Testis (tissue), 5 donors: ENCODE measurements at places on chromosomes 5 and 9. TPM values are rescaled to one million over a fixed set of nuclear protein-coding genes. Genes with fewer than 3 reads are reported as not detected.
A peak's percentile ranks its signal among the peaks of the same experiment; 100 is the strongest.

GRCh38 chr5:130571076-130571475 is 594.0 kb downstream of the HINT1 start:
- DNase-seq, result no peak
- no peaks in the 10 kb centered on the region for H3K36me3 ChIP-seq
- H3K4me1 ChIP-seq, result no peaks in the 10 kb centered on the region

DNA sequence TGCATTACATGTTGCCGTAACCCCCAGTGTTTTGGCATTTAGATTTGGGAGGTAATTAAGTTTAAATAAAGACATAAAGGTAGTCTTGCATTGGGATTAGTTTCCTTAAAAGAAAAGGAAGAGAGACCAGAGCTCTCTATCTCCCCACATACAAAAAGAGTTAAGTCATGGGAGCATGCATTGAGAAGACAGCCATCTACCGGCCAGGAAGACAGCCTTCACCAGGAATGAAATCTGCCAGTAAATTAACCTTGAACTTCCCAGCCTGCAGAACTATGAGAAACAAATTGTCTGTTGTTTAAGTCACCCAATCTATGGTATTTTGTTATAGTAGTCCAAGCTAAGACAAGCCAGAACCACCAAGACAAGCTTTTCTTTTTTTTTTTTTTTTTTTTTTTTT is 567.0 kb upstream of the CDH18 start:
- no peaks in the 10 kb centered on the region for H3K27me3 ChIP-seq
- no peaks in the 10 kb centered on the region for H3K36me3 ChIP-seq
- H3K4me3 ChIP-seq, result no peak overlapping the region
- no peaks in the 10 kb centered on the region for H3K4me1 ChIP-seq
- peak; percentile 20 for DNase-seq

DNA sequence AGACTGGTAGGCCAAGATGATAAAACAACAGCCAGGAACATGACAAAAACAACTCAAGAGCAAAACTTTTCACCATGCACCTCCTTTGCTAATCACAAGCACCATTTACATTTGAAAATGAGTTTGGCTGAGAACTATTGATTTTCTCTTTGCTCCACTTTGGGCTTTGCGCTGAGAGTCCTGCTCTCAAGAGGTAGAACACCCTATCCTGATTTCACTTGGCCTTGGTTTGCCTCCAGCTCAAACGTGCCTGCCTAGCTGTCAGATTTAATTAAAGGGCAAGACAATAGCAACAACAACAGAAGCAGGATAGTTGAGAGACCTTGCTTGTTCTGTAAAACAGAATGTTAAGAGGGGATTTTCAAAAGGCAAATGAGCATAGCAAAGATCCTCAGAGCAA is 128.2 kb upstream of the ASTN2 start:
- no peak overlapping the region for H3K27ac ChIP-seq
- DNase-seq, result no peak
- H3K27me3 ChIP-seq, result no peaks in the 10 kb centered on the region
- no peaks in the 10 kb centered on the region for H3K36me3 ChIP-seq
- H3K4me1 ChIP-seq, result no peaks in the 10 kb centered on the region

DNA sequence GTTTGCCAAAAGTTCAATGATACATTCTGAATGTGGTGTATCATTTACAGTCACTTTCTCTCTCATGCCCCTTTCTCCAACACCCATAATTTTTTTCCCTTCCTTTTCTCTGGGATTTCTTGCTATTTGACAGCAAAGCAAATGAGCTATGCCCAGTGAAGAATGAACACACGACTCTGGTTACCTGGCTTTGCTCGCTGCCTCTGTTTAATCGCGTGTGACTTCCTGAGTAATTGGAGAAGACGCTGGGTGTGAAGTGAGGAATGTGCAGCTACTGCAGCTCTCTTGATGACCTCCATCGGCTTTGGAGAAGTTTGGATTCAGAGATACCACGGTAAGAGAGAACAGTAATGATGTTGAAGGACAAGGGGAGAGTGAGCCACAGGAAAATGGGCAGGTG is 651.8 kb downstream of the KIF4B start:
- H3K36me3 ChIP-seq, result no peaks in the 10 kb centered on the region
- no peaks in the 10 kb centered on the region for H3K27me3 ChIP-seq
- no peak for DNase-seq
- no peak overlapping the region for H3K4me3 ChIP-seq
- H3K4me1 ChIP-seq, result no peaks in the 10 kb centered on the region
- no peak overlapping the region for H3K27ac ChIP-seq

GRCh38 chr9:79131824-79132377 is 439.9 kb upstream of the TLE4 start:
- no peaks in the 10 kb centered on the region for H3K36me3 ChIP-seq
- H3K27ac ChIP-seq, result no peak overlapping the region
- H3K4me3 ChIP-seq, result no peak overlapping the region
- no peaks in the 10 kb centered on the region for H3K4me1 ChIP-seq
- H3K27me3 ChIP-seq, result no peaks in the 10 kb centered on the region

- H3K27ac ChIP-seq, result no peak overlapping the region
- DNase-seq, result no peak
- no peak overlapping the region for H3K4me3 ChIP-seq
- H3K36me3 ChIP-seq, result no peaks in the 10 kb centered on the region
- H3K27me3 ChIP-seq, result no peaks in the 10 kb centered on the region
Measured at GRCh38 chr5:178249191-178249989, 16.8 kb upstream of the PHYKPL start.

- H3K27me3 ChIP-seq, result no peaks in the 10 kb centered on the region
- no peak overlapping the region for H3K4me3 ChIP-seq
- H3K27ac ChIP-seq, result no peak overlapping the region
Measured at GRCh38 chr5:82405618-82406204, 127.6 kb upstream of the RPS23 start.

DNA sequence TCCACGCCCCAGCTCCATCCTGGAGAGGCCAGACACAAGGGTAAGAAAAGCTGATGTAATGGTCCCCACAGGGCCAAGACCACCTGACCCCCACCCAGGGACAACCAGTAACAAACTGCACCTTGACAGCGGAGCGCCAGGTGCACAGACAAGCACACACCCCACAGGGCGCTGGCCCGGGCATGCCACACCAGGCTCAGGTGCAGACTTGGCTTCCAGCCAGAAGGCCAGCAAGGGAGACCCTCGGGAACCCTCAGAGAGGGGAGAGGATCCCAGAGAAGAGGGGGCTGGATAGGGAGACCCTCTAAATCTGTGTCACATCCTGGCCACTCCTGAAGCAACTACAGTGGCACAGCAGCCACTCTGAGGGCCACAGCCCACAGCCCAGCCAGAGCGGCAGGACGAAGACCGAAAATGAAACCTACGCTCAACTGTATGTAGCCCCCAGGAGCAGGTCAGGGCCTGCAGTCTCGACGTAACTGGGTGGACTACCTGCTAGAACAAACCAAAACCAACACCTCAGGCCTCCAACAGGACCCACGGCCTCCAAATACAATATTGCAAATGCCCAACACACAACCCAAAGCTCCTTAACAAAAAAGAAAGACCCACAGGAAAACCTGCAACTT is 18.5 kb downstream of the CAMSAP1 start:
- no peaks in the 10 kb centered on the region for H3K27me3 ChIP-seq
- H3K4me1 ChIP-seq, result peaks cover 25% of the 10 kb centered on the region
- H3K4me3 ChIP-seq, result no peak overlapping the region
- no peak overlapping the region for H3K27ac ChIP-seq
- DNase-seq, result no peak

- no peak overlapping the region for H3K4me3 ChIP-seq
- no peaks in the 10 kb centered on the region for H3K27me3 ChIP-seq
- H3K36me3 ChIP-seq, result no peaks in the 10 kb centered on the region
- H3K4me1 ChIP-seq, result no peaks in the 10 kb centered on the region
- no peak for DNase-seq
Measured at GRCh38 chr5:91293131-91293530, 90.0 kb downstream of the ARRDC3 start.

ECSCR gene
- total RNA-seq, result 1.8 TPM

DNA sequence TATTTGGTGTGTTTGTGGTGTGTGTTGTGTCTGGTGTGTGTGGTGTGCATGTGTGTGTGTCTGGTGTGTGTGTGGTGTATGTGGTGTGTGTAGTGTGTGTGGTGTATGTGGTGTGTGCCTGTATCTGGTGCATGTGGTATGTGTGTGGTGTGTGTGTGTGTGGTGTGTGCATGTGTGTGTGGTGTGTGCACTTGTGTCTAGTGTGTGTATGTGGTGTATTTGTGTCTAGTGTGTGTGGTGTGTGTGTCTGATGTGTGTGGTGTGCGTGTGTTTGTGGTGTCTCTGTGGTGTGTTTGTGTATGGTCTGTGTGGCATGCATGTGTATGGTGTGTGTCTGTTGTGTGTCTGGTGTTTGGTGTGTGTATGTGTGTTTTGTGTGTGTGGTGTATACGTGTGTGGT is 71.1 kb downstream of the CACNA1B start:
- no peak overlapping the region for H3K27ac ChIP-seq
- no peaks in the 10 kb centered on the region for H3K36me3 ChIP-seq
- no peaks in the 10 kb centered on the region for H3K4me1 ChIP-seq

LURAP1L gene
- 0.31 TPM for total RNA-seq

LCN2 gene
- total RNA-seq, result not detected

FOXD4L6 gene
- not detected for total RNA-seq

FCHSD1 gene
- 19.3 TPM for total RNA-seq

DNA sequence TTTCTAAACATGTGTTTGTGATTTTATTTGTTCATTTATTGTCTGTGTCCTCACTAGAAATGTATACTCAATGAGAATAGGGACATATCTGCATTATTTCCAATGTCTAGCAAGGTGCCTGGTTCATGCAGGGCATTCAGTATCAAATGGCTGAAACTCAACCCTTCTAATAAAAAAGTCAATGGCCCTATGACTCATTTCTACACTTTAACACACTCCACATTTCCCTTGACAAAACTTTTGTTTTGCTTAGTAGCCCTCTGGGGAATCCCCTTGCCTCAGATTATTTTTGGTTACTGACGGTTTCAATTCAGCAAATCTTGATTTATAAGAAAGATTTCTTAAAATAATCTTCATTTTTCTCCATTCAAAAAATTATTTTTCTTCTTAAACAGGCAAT is 206.0 kb upstream of the DMRTA1 start:
- H3K27me3 ChIP-seq, result no peaks in the 10 kb centered on the region
- no peak overlapping the region for H3K4me3 ChIP-seq
- no peaks in the 10 kb centered on the region for H3K4me1 ChIP-seq
- no peak overlapping the region for H3K27ac ChIP-seq
- no peak for DNase-seq

DNA sequence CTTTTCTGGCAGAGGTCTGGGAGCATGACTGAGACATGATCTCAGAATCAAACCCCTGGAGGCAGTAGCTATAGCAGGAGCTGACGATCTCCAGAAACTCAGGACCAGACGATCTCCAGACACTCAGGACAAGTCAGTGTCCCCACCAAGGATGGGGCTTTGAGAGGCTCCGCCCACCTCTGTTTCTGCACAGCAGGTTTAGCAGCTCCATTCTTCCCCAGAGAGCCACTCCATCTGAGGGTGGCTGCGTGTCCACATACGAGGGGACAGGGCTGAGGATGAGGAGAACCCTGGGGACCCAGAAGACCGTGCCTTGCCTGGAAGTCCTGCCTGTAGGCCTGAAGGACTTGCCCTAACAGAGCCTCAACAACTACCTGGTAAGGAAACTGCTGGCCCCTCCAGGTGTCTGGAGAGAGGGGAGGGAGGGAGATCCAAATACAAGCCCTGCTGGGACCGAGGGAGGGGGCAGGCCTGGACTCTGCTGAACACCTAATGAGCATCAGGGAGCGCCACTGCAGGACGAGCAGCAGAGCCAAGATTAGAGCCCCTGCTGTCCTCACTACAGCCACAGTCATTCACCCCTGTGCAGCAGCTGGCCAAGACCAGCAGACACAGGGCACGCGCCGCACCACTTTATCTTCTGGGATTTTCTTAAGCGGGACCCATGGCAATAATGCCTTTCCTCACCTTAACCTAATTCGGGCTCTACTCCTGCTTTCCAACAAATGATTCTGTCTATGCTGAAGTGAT is at the start of gene GABRP:
Gene GABRP (plus strand): TSS at position 228 of the 750 bp plus-strand sequence. CDS start 4,891 bp downstream, outside the sequence.
- DNase-seq, result no peak
- no peak within 1 kb of the TSS for H3K27ac ChIP-seq
- no peaks in the 10 kb centered on the region for H3K36me3 ChIP-seq
- H3K27me3 ChIP-seq, result no peaks in the 10 kb centered on the region

GRCh38 chr5:143842920-143843319 is 31.0 kb downstream of the HMHB1 start:
- no peaks in the 10 kb centered on the region for H3K36me3 ChIP-seq
- H3K27me3 ChIP-seq, result no peaks in the 10 kb centered on the region
- no peaks in the 10 kb centered on the region for H3K4me1 ChIP-seq
- no peak overlapping the region for H3K27ac ChIP-seq
- no peak overlapping the region for H3K4me3 ChIP-seq

GRCh38 chr5:145796318-145796717 is 38.8 kb downstream of the PRELID2 start:
- no peaks in the 10 kb centered on the region for H3K4me1 ChIP-seq
- H3K36me3 ChIP-seq, result no peaks in the 10 kb centered on the region
- no peaks in the 10 kb centered on the region for H3K27me3 ChIP-seq
- no peak for DNase-seq

DNA sequence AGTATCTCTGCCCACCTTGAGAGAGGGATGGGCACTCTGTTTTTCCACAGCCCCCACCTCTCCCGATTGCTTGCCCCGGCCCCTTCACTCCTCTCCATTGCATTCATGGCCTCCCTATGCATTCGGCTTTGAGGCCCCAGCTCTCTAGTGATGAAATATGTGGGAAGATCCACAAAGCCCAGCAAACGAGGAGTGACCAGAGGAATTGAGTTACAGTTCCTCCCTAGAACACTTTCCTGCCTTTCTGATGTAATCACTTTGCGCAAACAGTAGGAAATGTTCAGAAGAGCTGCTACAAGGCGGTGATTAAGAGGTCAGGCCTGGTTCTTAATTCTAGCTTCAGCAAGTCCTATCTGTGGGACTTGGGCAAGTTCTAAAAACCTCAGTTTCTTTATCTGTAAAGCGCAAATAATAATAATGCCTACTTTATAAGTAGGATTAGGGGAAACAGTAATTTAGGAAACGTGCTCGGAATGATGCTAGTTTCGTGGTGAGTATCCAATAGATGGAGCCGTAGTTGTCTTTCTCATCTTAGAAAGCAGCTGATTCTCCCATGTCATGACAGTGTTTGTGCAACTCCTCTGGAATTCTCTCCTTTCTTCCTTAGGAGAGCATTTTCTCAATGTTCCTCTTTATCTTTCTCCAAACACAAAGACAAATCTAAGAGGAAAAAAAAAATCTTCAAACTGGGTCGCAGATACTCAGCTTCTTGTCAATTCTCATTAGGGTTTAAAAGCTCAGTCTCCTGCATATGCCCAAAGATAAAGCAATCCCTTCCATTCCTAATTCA is 99.5 kb upstream of the MSX2 start:
- no peak overlapping the region for H3K27ac ChIP-seq
- H3K36me3 ChIP-seq, result no peaks in the 10 kb centered on the region
- no peaks in the 10 kb centered on the region for H3K27me3 ChIP-seq
- DNase-seq, result no peak
- no peaks in the 10 kb centered on the region for H3K4me1 ChIP-seq

- no peaks in the 10 kb centered on the region for H3K36me3 ChIP-seq
- DNase-seq, result no peak
- H3K4me3 ChIP-seq, result no peak overlapping the region
- H3K4me1 ChIP-seq, result no peaks in the 10 kb centered on the region
- no peak overlapping the region for H3K27ac ChIP-seq
Measured at GRCh38 chr5:87188391-87188790, 79.3 kb upstream of the RASA1 start.

- H3K36me3 ChIP-seq, result no peaks in the 10 kb centered on the region
- DNase-seq, result peak; percentile 78
- peak within 1 kb of the TSS; percentile 49 for H3K27ac ChIP-seq
- no peaks in the 10 kb centered on the region for H3K27me3 ChIP-seq
- peaks cover 3% of the 10 kb centered on the region for H3K4me1 ChIP-seq
- peak within 1 kb of the TSS; percentile 91 for H3K4me3 ChIP-seq
Measured at GRCh38 chr9:132877824-132878694, at the start of gene AK8. AK8 (minus strand) TSS chr9:132878284; CDS start chr9:132878255, 29 bp downstream.

HSPA5 gene
- total RNA-seq, result 183 TPM

- H3K27me3 ChIP-seq, result no peaks in the 10 kb centered on the region
- no peak for DNase-seq
- H3K4me1 ChIP-seq, result peaks cover 18% of the 10 kb centered on the region
- H3K4me3 ChIP-seq, result no peak overlapping the region
- H3K36me3 ChIP-seq, result no peaks in the 10 kb centered on the region
Measured at GRCh38 chr9:129751841-129752801, 721 bp downstream of the PTGES start.
